ENCODE measurements at places on chromosomes 6 and 20.

DNA sequence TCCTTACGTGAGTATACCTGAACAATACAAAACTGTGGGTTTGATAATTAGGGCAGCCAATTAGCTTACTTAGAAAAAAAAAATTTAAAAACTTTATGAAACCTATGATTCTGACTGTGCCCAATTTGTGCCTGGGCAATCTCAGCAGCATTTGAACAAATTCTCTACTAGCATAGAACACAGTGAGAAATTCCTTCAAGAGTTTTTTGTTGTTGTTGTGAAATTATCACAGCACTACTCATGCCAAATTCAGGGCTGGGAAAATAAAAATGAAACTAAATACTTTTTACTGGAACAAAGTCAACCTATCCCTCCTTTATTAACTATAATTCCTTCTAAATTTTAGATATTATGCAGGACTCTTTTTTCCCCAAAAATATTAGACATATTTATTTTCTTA, 42.9 kb downstream of the POU3F2 start:
- DNase-seq = no peak

GRCh38 chr6:113122060-113122459, 735.1 kb upstream of the MARCKS start:
- no peak for DNase-seq

- no peak for DNase-seq
Observed at GRCh38 chr6:127291495-127291894, 24.8 kb downstream of the RNF146 start.

GRCh38 chr6:81762132-81762531, 9.7 kb upstream of the TENT5A start:
- DNase-seq = no peak

GRCh38 chr20:36540551-36541211, 638 bp upstream of the MYL9 start:
- no peak for DNase-seq

Measured in stimulated activated CD8-positive, alpha-beta memory T cell treated with anti-CD3 and anti-CD28 coated beads, Interleukin-7, amount 100 ng/mL, for 1 hour (primary cell).